ENCODE measurements at places on chromosomes 4 and X.

- DNase-seq, result no peak
Measured at GRCh38 chrX:25191403-25191802, 175.6 kb upstream of the ARX start.

GRCh38 chrX:107610667-107611066 is 17.6 kb upstream of the PRPS1 start:
- DNase-seq, result no peak

GRCh38 chr4:175034986-175035705 is 117.0 kb downstream of the ADAM29 start:
- no peak for DNase-seq

DNA sequence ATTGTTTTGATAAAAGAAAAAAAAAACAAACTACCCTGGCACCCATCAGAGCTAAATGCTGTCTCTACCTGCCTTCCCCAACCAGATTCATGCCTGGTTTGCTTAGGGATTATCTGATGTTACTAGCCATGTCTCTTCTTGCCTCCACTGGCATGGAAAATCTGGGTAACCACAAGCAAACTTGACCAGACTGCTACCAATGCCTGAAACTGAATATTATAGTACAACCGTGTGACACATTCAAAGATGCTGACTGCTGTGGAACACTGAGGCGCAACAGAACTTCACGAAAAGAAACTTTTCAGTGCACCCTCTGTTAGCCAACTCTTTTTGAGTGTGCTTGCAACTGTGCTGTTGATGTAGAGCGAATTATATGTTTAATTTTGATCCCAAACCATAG is 228.1 kb downstream of the CBR4 start:
- DNase-seq, result no peak

- no peak for DNase-seq
Measured at GRCh38 chr4:165079476-165079875, 25.8 kb downstream of the TRIM75 start.

- no peak for DNase-seq
Measured at GRCh38 chr4:657338-657833, 16.7 kb downstream of the ATP5ME start.

- no peak for DNase-seq
Measured at GRCh38 chr4:156677131-156677531, 294.5 kb downstream of the PDGFC start.

GRCh38 chrX:103063918-103064434 is at the start of gene BEX1:
TSS of gene BEX1 (minus strand) at chrX:103064171. CDS start at chrX:103063274, 897 bp downstream.
- DNase-seq, result peak; percentile 4

GRCh38 chr4:22556495-22556894 is 40.6 kb upstream of the ADGRA3 start:
- DNase-seq, result no peak

DNA sequence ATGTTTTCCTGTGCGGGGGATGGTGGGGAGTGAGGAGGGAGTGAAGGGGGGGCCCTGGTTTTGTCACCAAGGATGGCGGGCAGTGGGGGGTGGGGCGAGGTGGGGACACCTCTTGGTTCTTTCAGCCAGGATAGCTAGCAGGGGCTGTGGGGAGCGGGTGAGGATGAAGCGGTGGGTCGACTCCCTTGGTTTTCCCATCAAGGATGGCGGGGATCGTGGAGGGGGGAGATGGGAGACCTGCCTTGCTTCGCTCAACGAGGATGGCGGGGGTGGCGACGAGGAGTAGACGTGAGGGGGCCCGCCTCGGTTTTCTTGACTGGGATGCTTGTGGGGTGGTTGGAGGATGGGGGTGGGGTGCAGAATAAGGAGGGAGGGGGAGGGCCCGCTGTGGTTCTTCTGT is 643 bp downstream of the FHL1 start:
- no peak for DNase-seq

DNA sequence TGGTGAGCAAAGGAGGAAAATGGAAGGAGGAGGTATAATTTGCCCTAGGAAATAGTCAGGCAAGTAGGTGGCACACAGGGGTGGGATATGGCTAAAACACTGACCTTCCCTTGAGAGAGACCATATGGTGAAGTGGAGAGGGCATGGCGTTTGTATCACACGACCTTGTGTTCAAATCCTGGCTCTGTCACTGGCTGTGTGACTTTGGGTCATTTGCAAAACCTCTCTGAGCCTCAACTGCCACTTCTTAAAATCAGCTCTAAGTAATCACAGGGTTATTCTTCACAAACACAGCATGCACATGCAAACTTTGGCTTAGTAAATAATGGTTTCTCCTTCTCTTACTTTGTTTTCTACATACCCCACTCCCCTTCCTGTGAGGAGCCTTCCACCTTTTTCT is 8.7 kb downstream of the PDGFRA start:
- DNase-seq, result no peak

DNA sequence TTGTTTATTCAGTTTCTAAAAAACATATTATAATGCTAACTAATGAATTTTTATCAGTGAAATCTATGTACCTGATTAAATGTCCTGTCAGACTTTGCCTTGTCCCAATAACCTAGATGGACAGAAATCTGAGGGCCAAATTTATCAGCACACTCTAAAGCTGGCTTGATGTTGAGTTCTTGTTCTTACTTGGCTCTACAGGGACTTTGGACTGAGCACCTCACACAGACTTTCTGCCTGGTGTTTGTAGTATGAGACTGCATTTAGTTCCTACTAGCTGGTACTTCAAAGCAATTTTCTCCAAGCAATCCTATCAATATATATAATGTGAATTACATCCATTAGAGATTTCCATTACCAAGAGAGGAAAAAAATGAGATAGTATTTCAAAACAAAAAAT is 37.8 kb downstream of the INTS12 start:
- DNase-seq, result no peak

DNA sequence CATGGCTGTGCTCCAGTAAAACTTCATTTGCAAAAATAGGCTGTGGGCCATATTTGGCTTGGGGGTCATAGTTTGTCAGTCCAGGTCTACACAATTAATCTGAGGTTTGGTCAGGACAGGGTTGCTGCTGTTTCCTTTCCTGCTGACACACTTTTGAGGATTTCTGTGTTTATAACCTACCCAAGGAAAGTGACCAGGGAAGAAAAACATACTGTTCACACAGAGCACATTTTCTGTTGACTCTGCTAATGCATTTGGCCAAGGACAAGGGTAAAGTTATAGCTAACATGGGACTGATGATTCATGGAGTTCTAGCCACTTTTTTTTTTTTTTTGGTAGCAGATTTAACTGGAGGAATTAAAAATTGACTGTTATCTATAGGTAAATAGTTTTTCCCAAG is 43.9 kb upstream of the GEMIN8 start:
- no peak for DNase-seq

DNA sequence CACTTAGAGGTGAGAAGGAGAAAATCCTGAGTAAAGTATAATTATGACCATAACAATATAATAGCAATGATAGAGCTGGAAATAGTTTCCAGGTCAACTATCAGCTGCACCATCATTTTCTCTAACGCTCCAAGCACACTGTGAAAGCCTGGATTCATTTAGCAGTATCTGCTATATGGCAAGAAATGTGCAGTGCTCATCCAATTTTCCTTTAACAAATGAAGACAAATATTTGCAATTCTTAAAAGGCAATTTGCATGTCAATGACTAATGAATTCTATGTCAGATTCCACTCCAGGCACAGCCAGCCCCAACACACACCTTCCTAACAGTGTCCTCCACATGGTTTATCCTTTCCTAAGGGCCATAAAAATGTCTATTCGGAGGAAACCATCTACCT is 12.7 kb downstream of the PRSS12 start:
- no peak for DNase-seq

- no peak for DNase-seq
Measured at GRCh38 chr4:31069151-31069550, 349.0 kb downstream of the PCDH7 start.

DNA sequence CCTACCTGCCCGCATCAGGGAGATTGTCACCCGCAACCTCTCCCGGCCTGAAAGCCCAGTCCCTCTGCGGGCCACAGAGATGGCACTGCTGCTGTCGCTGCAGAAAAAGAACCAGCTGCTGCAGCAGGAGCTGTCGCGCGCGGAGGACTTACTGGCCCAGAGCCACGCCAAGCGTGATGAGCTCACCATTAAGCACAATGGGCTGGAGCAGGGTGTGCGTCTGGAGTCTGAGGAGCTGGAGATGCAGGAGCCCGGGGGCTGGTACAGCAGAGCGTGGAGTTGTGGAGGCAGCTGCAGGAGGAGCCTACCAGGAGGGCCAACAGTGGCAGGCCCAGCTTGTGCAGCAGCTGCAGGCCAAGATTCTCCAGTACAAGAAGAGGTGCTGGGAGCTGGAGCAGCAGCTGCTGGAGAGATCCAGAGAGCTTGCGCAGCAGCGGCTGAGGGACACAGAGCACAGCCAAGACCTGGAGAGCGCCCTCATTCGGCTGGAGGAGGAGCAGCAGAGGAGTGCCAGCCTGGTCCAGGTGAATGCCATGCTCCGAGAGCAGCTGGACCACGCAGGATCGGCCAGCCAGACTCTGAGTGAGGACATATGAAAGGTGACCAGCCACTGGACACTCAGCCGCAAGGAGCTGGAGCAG is 11.3 kb downstream of the SMIM10L2A start:
- DNase-seq, result no peak

- DNase-seq, result no peak
Measured at GRCh38 chr4:39526765-39527295, 409 bp downstream of the UGDH start.

- DNase-seq, result no peak
Measured at GRCh38 chr4:38266616-38267015, 306.4 kb downstream of the PTTG2 start.

DNA sequence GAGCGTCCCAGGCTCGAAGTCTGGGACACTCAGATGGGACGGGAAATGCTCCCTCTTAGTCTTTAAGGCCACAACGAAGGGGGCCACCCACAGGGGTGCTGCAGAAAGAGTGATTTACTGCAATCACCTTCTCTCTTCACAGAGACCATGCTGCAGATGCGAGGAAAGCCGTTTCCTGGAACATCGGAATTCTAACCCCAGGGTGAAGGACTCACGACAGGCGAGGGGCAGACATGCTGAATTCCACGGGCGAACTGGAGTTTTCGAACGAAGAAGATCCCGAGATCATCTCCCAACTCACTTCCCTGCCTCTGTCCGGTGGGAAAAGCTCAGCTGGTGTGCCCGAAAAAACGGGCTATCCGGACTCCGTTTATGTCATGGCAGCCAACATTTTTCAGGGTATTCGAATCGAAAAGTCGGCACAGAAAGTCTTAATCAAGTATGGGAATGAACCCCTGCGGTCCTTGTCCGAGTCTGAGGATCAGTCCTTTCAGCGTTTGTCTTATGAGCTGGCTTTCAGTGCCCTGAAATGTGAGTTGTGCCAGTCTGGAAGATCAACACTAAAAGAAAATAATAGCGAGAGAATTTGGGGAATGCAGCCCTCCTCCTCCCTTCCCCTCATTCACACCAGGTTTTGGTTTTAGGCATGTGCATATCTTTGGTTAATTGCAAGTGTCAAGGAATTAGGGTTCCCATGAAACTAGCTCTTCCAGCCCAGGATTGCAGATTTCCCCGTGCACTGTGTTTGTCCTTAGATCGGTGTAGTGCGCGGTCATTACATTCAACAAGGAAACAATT is 905 bp downstream of the NSUN7 start:
- DNase-seq, result peak; percentile 39

DNA sequence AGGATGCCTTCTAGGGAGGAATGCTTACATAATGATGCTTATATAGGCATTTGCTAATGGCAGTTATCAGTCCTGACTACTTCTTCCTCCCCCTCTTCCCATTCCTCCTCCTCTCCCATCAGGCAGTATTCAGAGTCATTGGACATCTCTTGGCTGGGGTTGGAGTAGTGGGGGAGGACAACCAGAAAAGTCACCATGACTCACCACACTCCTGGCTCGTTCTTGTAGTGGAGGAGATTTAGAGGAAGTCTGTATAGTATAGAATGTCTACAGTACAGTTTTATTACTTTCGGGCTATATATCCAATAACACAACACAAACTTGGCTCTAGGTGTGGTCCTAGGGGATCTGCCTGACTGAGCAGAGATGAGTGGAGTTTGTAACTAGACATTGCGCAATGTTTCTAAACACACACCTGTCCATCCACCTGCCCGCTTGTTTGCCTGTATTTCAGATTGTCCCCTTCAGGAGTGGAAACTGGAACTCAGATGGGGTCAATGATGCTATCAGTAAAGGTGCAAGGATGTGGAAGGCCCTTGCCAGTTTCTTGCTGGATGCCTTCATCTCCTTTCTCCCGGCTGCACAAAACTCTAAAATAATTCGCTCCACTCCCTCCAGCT is 27.9 kb upstream of the KIAA1210 start:
- DNase-seq, result peak; percentile 76

DNA sequence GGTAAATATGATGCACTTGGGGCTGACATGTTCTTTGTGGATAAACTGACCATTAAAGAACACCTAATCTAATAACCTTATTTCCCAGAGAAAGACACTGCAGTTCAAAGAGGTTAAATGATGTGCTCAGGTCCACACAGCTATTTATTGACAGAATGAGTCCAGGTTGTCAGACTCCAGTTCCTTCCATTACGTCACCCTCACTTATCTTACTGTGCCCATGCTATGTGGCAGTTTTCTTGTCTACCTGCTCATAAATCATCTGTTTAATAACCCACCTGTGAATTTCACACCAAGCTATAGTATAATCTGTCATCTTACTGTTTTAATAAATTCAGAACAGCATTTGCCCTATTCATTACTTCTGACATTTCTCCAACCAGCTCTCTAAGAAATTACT is 36.7 kb downstream of the QRFPR start:
- no peak for DNase-seq

GRCh38 chr4:95465010-95465409 is 83.8 kb downstream of the UNC5C start:
- DNase-seq, result no peak

- no peak for DNase-seq
Measured at GRCh38 chrX:10932842-10933440, 178.2 kb upstream of the HCCS start.

- no peak for DNase-seq
Measured at GRCh38 chrX:10519278-10519677, 101.1 kb downstream of the MID1 start.

DNA sequence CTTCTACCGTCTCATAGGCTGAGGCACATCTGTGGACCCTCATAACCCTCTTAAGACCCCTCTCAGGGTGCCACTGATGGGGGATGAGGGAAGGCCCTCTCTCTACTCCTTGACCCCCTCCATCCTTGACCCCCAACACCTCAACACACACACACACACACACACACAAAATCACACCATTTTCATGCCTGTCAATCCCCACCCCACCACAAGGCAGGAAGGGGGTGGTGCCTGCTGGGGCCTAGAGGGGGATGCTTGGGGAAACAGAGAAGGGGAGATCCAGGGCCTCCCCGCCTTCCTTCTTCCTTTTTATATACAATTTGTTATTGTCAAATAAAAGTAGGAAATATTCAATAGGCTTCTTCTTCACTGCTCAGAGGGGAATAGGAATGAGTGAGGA is 1.2 kb upstream of the EBP start:
- DNase-seq, result no peak

DNA sequence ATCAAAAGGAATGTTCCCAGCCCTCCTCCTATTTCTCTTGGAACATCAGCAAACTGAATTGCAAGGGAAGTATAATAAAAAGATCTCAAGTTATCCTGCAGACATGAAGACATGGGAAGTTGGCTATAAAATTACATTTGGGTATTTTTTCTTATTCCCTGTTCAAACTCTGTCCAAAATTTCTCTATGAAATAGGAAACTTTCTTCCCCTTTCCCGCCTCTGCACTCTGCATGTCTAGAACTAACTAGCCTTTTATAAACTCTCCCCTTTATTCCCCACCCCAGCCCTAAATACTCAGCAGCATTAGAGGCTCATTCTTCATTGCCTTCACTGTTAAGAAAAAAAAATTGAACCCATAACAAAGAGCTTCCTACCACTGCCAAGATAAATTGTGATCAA is 126.7 kb upstream of the EDNRA start:
- no peak for DNase-seq

GRCh38 chr4:113311047-113311446 is 261.6 kb downstream of the ANK2 start:
- DNase-seq, result no peak
